Esophagus squamous epithelium (tissue), 5 donors: ENCODE measurements at places on chromosomes 13 and 19.

GRCh38 chr13:22256111-22256639, 585.3 kb downstream of the FGF9 start:
- no peak for DNase-seq

- no peak for DNase-seq
These were observed 98.3 kb downstream of the SLC7A1 start for GRCh38 chr13:29497137-29497654.

- DNase-seq = no peak
These were observed 10.3 kb downstream of the ZNF835 start for GRCh38 chr19:56661248-56661647.

GRCh38 chr13:22629374-22629773, 551.4 kb upstream of the SGCG start:
- no peak for DNase-seq

DNA sequence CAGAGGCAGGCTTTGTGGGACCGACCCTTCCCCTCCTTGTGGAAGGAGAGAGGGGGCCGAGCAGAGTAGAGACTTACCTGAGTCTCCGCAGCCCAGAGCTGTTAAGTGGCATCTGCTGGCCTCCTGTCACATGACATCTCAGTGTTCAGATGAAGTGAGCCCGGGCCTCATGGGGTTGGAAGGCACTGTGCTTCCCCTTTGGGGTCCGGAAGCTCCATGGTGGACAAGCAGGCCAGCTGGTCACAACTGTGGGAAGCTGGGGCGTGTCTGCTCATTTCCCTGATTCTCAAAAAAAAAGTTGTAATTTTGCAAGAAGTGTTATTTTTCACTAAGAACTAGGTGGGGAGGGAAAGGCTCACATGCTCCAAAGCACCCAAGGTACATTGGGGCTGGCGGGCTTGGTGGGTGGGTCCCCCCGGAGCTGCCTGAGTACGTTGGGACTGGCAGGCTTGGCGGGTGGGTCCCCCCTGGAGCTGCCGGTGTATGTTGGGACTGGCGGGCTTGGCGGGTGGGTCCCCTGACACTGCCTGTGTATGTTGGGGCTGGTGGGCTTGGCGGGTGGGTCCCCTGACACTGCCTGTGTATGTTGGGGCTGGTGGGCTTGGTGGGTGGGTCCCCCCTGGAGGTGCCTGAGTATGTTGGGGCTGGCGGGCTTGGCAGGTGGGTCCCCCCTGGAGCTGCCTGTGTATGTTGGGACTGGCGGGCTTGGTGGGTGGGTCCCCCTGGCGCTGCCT, 18.2 kb upstream of the DCUN1D2 start:
- DNase-seq = no peak

GRCh38 chr13:104253063-104253680, 1187.0 kb upstream of the SLC10A2 start:
- no peak for DNase-seq

GRCh38 chr19:30017172-30017571, 75.1 kb downstream of the URI1 start:
- DNase-seq = no peak

- DNase-seq = no peak
These were observed 4.7 kb downstream of the IL17D start for GRCh38 chr13:20708216-20708615.

DNA sequence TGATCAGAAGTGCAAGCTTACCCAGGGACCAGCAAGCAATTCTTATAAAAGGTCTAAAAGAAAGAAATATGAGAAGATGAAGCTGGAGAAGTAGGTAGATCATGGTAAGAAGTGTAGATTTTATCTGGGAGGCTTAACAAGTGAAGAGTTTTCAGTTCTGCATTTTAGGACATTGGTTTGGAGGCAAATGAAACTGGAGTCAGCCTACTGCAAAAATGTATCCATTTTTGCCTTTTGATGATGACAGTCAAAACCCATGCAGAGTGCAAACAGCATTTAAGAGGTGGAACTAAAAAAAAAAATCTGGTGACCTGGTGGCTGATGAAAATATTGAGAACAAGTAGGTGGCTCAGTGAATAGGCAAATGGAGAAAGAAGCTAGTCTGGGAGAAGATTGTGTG, 216.9 kb downstream of the DNAJC15 start:
- DNase-seq = no peak

- no peak for DNase-seq
These were observed 10.4 kb downstream of the GJB2 start for GRCh38 chr13:20182231-20182846.

- no peak for DNase-seq
These were observed 1.5 kb downstream of the STARD13 start for GRCh38 chr13:33284031-33284430.

- no peak for DNase-seq
These were observed 1103.0 kb downstream of the EFNB2 start for GRCh38 chr13:105432438-105432837.

DNA sequence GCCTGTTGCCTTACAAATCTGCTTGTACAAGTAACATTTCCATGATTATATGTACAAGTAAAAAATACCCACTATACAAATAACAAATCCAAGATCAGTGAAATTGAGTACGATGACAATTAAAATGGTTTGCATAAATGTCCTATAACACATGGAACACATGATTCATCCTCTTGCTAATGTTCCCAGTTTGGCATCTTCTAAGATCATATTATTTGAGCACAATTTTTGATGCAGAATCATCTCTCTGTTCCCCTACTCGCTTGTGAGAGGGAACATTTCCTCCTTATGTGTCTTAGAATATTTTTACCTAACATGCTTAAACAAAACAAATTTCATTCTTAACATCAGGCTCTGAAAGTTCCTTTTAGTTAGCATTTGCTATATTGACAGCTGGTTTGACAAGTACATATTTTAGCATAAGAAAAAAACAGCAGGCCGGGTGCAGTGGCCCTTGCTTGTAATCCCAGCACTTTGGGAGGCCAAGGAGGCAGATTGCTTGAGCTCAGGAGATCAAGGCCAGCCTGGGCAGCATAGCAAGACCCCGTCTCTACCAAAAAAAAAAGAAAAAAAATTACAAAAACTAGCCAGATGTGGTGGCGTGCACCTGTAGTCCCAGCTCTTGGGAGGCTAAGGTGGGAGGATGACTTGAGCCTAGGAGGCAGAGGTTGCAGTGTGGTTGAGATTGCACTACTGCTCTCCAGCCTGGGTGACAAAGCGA, 14.2 kb downstream of the ZNF331 start:
- DNase-seq = no peak

- DNase-seq = no peak
These were observed 8.4 kb upstream of the HTR2A start for GRCh38 chr13:46905249-46905648.

DNA sequence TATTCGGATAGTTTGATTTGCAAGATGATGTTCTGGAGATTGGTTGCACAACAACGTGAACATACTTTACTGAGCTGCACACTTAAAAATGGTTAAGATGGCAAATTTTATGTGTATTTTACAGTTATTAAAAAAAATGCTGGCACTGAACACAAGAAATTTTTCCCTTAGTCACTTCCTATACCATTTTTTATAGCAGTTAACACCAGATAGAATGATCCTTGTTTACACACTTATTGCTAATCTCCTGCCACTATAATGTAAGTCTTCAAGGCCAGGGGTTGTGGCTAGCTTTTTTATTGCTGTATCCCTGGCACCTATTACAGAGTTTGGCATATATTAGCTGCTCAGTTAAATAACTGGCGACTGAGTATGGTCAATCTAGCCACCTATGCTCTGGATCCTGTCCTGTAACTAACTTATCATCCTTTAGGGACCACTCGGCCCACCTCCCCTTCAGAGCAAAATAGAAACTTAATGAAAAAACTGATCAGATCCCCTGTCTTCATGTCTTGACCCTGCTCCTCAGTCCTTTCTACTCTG, 2.0 kb upstream of the EBPL start:
- DNase-seq = no peak

DNA sequence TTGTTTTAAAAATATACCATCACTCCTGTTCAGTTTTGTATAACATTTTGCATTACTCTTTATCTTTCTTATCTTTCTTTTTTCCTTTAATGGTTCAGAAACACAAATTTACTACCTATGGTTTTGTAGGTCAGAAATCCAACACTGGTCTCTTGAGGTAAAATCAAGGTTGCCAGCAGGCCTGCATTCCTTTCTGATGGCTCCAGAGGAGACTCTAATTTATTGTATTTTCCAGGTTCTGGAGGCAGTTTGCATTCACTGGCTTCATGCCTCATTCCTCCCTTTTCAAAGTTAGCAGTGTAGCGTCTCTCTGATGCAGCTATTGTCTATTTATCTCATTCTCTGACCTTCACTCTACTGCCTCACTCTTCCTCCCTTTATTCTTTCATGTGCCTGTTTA, 767.4 kb downstream of the SLITRK6 start:
- no peak for DNase-seq

- no peak for DNase-seq
These were observed 9.1 kb downstream of the FEM1A start for GRCh38 chr19:4800591-4801081.

DNA sequence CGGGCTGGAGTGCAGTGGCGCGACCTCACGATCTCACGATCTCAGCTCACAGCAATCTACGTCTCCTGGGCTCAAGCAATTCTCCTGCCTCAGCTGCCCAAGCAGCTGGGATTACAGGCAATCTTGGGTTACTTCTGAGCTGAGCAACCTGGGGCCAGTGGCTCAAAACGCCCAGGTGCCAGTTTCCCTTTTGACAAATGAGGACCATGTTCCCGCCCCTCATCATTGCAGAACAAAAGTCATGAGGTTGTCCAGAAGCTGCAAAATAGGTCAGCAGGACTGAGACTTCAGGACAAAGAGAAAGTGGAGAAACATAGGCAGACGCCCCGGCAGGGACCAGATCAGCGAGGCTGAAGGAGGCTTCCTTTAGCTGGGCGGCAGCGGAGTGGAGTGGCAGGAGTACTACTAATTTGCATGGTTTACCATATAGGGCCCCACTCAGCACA, 3.3 kb upstream of the ADGRE5 start:
- DNase-seq = no peak

DNA sequence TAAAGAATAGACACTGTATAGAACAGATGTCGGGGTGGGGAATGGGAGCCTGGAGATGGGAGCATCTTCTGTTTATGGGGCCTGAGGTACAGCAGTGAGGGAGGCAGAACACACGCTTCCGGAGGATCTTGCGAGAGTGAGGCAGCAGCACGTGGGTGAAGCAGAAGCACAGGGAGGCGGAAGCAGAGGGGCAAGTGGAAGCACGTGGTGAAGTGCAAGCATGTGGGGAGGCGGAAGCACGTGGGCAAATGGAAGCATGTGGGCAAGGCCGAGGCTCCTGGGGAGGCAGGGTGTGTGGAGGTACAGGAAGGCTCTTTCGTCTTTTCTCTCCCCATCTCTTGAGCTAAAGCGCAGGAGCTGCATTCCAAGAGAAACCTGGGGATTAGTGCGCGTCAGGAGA, 198.4 kb downstream of the ATP8A2 start:
- DNase-seq = no peak

DNA sequence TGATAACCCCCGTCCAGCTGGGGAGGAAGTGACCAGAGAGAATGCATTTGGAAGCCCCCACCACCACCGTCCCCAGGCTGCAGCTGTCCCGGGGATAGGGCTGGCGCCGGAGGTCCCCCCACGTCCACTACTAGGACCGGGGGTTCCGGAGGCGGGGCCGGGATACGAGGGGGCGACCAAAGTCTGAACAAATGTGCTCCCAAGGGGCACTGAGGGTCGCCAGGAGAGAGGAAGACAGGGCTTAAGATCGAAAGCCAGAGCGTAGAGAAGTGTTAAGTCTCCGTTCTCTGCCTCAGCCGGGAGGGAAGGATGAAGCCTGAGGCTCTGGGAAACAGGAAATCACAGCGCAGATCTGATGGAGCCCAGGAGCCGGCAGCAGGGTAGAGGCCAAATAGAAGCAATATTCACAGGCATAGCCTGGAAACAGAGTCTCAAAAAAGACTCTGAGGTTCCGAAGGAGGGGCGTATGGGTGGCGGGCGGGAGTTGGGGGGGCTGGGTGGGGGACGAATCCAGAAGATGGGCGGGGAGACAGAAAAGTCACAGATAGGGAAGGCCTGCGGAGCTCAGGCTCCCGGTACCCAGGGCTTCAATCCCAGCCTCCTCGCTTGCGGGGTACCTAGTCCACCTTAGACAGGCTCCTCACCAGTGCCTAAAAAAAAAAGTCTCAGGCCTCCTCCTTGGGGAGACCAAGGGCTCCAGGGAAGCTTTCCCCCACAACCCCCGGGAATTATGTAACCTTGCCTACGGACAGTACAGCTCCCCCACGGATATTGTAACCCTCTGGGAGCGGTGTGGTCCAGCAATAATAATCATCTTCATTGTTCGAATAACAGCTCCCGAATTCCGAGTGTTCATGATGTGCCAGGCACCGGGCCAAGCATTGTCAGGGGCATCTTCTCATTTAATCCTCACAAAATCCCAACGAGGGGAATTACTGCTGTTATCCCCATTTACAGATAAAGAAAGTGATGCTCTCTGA, 1.1 kb upstream of the ERF start:
- no peak for DNase-seq

- DNase-seq = no peak
These were observed 10.0 kb downstream of the SYMPK start for GRCh38 chr19:45852983-45853382.

GRCh38 chr19:1093811-1094553, 1.2 kb downstream of the POLR2E start:
- no peak for DNase-seq

DNA sequence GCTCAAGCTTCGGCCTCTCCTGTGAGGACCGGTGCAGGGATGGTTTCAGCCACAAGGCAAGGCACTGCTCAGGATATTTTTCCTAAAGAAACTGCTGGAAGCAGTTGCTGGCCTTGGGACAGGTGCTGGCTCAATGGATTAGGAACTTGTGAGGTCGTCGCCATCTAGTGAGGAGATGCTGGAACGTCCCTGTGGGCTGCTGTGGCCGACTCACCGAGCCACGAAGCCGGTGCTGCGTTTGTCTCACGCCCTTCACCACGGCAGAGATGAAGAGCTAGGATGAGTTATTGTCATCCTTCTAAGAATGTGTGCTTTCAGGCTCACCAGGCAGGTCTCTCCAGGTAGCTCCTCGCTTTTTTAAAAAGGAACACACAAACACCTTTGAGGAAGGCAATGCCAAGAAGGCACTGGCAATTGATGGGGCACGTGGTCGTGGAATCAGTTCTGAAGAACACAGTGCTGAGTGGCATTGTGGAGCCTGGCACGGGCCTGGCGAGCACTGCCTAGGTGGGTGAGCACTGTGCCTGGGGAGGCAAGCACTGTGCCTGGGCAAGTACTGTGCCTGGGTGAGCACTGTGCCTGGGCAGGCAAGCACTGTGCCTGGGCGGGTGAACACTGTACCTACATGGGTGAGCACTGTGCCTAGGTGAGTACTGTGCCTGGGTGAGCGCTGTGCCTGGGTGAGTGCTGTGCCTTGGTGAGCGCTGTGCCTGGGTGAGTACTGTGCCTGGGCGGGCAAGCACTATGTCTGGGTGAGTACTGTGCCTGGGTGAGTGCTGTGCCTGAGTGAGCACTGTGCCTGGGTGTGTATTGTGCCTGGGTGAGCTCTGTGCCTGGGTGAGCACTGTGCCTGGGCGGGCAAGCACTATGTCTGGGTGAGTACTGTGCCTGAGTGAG, 140.4 kb downstream of the TEX29 start:
- DNase-seq = no peak

GRCh38 chr13:41835871-41836270, 125.0 kb downstream of the VWA8 start:
- DNase-seq = no peak

- no peak for DNase-seq
These were observed 76.5 kb downstream of the FGF14 start for GRCh38 chr13:102325321-102325720.
